Fibroblast of skin of right quadriceps (primary cell): ENCODE measurements at places on chromosomes 7 and 10.

- no peak for DNase-seq
These were observed 120.2 kb downstream of the CACNB2 start for GRCh38 chr10:18260310-18260922.

- DNase-seq, result no peak
These were observed 130.0 kb downstream of the ICA1 start for GRCh38 chr7:8131694-8132605.

- DNase-seq, result no peak
These were observed 263.1 kb downstream of the MAD1L1 start for GRCh38 chr7:1969459-1970284.

DNA sequence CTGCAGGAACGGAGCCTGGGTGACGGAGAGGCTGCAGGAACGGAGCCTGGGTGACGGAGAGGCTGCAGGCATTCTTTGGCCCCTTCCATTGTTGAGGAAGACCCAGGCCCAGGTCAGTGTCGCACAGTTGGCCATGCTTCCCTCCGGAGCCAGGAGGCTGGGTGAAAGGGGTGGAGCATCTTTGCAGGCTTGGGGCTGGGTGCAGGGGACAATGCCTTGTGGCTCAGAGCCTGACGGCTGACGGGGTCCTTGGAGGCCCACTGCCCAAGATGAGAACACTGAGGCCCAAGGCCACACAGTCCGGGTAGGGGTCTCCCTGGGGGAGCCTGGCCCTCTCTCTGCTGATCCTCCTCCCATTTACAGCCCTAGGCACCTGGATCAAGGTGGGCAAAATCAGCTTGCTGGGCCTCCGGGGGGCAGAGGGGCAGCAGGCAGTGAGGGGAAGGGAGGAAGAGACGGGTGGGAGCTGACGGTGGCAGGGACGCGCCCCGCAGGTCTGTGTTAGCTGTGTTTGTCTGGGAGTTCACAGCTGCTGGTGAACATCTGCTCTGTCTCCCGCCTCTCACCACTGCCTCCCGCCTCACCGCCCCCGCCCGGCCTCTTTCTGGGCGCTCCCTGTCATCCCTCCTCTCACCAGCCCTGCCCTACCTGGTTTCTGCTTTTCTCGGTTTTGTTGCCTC lies 30.6 kb upstream of the PCBD1 start:
- no peak for DNase-seq

DNA sequence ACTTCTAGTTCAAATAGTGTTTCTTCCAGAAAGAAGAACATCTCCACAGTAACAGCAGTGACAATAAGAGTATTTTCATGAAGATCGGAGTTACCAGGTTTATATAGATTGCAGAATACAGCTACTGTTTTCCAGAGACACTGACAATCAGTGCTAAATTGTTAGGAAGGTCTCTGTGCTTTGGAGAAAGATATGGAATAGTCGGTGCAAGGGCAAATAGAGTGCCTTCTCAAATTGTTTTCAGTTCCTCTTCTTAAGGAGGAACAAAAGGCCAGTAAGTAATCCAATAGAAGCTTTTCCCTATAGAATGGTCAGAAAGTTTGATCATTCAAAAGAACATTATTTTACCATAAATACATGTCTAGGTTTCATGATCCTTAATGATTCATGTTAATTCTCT lies 2.6 kb upstream of the KIAA1217 start:
- no peak for DNase-seq

GRCh38 chr10:68192113-68192512 lies 39.8 kb downstream of the ATOH7 start:
- DNase-seq, result peak; percentile 15

DNA sequence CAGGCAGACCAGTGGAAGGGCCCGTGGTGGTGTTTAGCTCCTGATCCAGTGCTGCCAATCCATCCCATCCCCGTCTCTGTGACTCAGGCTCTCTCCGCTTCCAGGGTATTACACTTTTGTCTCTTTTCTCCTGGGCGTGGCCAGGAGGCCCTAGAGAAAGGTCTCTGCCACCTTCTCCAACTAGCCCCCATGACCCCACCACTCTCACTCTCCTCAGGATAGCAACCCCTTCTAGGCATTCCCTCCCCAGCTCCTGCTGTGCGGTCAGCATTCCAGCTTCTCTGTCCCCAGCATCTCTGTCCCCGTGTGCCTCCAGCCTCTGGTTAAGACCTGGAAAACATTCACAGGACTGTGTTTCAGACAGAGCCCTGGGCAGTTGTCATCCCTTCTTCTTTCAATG lies 36.2 kb upstream of the R3HCC1L start:
- DNase-seq, result no peak

DNA sequence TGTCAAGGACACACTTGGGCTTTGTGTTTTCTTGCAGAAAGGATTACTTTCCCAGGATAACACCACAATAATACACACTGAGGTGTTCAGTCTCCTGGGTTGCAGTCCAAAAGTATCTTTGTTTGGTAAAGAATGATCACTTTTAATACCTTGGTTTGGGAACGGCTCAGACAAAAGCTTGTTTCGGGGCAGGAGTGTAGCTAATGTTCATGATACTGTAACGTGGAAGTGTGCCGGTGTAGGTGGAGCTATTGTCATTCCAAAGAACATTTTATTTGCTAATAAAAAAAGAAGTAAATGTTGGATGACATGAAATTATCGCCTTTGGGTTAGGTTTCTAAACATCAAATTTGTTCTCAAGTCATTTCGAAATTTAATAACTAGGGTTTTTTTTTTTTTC lies 1.2 kb downstream of the EIF4H start:
- no peak for DNase-seq

- DNase-seq, result no peak
These were observed 404 bp upstream of the FMC1 start for GRCh38 chr7:139340808-139341057.

DNA sequence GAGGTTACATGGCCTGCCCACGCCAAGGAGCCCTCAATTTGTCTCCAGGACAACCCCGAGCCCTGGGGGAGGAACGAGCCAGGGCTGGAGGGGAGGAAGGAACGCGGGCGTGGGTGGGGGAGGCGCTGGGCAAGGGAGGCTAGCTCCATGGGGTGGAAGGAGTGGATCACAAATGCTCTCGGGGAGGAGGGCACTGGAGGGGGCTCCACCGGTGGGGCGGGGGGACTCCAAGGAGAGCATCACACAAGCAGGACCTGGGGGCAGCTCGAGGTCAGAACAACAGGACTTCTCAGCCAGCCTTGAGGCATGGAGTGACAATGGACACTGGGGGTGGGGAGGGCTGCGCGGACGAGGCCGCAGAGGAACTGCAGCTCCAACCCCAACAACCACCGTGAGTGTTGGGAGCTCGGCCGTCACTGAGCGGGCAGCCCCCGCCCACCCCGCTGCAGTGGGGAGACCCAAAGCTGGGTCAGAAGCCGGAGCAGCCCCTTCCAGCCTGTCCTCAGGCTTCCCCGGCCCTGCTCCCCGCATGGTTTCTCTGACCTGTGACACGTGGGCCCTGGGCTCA lies 41.1 kb downstream of the STK32C start:
- no peak for DNase-seq

GRCh38 chr7:70143075-70144044 lies 545.1 kb downstream of the AUTS2 start:
- peak; percentile 93 for DNase-seq
